ENCODE measurements at places on chromosomes 7 and 10. TPM values are rescaled to one million over a fixed set of nuclear protein-coding genes. Genes with fewer than 3 reads are reported as not detected.

Gene VIPR2
- total RNA-seq, result not detected

Gene PKD2L1
- not detected for total RNA-seq

Gene CRHR2
- not detected for total RNA-seq

Gene AGAP3
- total RNA-seq, result 33.3 TPM

Gene CDC14C
- under 0.01 TPM for total RNA-seq

Gene CYP3A7
- total RNA-seq, result not detected

Gene PRLHR
- not detected for total RNA-seq

Gene PTN
- 61.7 TPM for total RNA-seq

Gene CHAT
- total RNA-seq, result not detected

Gene ING3
- 14.4 TPM for total RNA-seq

DNA sequence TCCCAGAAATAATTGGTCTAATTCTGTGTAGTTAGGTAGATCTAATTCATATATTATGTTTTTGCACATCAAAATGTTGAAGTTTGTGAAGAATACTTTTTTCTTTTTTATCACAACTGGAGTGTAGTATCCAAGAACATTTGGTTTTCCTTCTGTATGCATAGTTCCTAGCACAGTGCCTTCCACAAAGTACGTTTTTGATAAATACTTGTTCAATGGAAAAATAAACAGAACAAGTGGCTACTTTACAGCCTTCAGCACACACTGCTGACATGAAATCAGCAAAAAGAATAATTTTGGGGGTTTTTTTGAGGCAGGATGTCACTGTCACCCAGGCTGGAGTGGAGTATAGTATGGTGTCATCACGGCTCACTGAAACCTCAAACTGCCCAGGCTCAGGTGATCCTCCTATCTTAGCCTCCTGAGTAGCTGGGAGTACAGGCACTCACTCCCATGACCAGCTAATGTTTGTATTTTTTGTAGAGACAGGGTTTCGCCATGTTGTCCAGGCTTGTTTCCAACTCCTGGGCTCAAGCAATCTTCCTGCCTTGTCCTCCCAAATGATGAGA is 27.9 kb downstream of the TARP start:
- no peak for DNase-seq

DNA sequence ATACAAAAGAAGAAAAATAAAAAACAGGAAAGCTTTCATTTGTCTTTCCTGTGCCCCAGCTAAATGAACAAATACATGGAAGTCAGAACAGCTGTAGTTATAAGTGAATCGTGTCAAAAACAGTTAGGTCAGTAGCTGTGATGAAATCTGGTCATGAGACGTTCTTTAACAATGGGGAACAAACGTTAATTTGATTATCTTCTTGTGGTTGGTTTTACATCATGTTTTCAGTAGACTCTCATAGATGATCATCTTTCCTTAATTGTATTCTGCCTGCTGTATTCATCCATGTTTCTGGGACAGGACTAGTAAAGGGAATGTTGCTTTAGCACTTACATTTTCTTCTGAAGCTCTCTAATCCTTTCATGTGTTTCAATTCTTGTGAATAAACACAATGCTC is 97.0 kb downstream of the PCLO start:
- no peak for DNase-seq

GRCh38 chr10:114026189-114027040 is 17.3 kb upstream of the ADRB1 start:
- DNase-seq, result peak; percentile 53

- DNase-seq, result no peak
Measured at GRCh38 chr10:130606001-130606405, 469.8 kb downstream of the GLRX3 start.

DNA sequence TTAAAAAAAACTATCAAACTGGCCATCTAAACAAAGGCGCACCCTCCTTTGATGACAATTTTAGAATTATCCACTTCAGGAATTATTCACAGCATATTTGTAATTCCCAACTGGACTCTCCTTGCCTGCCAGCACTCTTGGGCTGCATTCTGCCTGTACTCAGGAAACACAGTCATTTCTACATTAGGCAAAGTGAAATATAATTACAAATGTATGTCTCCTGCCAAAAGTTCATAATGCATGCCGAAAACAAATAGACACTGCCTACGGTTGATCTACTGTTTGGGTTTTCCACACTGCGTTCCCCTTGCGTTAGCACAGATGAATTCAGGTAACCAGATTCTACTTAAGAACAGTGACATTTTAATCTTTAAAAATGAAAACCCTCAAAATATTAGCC is 1.9 kb downstream of the HGF start:
- peak; percentile 50 for DNase-seq

- DNase-seq, result no peak
Measured at GRCh38 chr7:28800150-28800549, 158.0 kb downstream of the TRIL start.

DNA sequence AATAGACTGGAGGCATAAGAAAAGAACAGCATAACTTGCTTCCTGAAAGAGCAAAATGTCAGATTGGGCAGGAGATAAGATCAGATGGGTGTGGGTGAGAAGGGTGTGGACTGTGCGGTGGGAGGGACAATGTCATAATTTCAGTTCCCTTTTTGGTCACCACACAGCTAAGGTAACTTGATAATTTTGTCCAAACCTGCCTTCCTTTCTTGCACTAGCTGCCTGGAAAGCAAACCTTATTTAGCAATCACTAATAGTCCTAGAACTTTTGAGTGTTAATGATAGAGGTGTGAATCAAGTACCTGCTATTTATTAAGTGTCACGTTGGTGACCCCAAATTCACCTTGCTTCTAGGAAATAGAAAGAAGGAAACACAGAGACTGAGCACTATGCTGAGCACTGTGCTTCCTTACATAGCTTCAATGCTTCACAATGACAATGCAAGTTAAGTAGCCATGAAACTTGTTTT is 72.4 kb upstream of the SP4 start:
- no peak for DNase-seq

- no peak for DNase-seq
Measured at GRCh38 chr7:88540012-88540411, 219.5 kb upstream of the ZNF804B start.

DNA sequence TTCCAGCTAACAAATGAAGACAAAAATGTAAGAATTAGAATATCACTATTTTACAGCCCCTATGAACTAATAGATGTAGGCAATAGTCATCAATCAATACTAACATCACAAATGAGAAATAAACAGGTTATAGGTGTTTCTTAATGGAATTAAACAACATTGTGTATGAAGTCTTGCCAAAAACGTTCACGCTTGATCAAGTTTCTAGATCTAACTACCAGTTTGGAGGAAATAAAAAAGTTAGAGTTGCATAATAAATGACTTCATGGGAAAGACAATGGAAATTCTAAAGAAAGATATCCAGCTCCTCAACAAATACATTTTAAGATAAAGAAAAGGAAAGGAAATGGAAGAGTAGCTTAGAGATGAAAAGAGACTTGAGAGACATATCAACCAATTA is 19.7 kb downstream of the TAC1 start:
- DNase-seq, result no peak

DNA sequence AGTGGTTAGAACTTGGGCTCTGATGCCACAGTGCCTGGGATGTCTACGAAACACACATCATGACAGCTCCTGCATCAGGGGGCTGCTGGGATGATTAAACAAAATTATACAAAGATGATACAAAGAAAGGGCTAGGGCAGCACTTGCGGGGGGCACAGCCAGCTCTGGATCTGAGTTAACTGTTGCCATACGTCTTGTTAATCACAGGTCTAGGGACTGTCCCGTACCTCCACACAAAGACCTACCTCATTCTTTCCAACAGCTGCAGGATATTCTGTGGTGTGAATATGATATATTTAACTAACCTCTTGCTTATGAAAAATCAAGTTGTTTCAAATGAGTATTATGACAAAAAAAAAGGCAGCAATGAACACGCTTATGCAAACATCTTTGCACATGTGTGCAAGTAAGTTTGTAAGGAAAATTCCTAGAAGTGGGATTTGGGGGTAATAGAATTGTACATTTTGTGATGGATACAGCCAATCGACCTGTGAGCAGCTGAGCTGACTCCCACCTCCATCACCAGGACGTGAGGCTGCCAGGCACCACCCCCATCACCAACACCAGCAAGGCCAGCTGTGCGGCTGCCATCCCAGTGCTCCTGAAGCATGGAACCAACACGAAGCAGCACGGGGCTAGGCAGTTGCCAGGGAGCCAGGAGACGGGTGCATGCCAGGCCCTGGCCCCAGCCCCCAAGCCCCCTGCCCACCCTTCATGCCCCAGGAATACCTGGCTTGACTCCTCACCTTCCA is 23.5 kb downstream of the PTPRN2 start:
- DNase-seq, result no peak

DNA sequence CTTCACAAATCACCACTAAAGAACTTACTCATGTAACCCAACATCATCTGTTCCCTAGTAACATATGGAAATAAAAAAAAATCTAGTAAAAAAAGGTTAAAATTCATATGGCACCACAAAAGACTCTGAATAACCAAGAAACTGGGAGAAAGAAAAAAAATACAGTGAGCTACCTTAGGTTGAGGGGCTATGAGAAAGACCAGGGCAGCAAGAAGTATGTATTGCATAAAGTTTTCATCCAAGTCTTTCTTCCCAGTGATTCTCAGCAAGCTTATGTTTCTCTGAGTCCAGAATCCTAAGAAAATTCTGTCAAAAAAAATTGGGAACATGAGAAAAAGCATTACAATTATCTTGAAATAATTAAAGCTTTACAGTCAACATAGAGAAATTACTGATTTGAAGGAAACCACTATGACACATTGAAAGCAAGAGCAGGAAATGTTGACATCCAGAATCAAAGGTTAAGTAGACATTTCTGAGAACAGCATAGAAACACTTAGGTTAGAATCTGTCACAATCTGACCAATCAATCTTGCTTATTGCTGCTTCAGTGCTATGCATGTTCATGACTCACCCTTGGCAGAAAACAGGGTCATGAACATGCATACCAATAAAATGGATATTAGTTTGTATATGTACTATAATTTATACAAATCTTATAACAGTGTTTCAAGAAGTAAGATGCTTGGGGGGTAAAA is 494.0 kb upstream of the POT1 start:
- DNase-seq, result no peak

GRCh38 chr10:71392292-71392691 is 4.4 kb upstream of the CDH23 start:
- DNase-seq, result no peak

DNA sequence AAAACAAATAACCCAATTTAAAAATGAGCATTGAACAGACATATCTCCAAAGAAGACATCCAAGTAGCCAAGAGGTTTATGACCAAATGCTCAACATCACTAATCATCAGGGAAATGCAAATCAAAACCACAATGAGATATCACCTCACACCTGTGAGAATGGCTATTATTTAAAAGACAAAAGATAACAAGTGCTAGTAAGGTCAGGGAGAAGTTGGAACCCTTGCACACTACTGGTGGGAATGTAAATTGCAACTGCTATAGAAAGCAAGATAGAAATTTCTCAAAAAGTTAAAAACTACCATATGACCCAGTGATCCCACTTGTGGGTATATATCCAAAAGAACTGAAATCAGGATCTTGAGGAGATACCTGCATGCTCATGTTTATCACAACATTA is 49.5 kb downstream of the SGMS1 start:
- DNase-seq, result no peak

DNA sequence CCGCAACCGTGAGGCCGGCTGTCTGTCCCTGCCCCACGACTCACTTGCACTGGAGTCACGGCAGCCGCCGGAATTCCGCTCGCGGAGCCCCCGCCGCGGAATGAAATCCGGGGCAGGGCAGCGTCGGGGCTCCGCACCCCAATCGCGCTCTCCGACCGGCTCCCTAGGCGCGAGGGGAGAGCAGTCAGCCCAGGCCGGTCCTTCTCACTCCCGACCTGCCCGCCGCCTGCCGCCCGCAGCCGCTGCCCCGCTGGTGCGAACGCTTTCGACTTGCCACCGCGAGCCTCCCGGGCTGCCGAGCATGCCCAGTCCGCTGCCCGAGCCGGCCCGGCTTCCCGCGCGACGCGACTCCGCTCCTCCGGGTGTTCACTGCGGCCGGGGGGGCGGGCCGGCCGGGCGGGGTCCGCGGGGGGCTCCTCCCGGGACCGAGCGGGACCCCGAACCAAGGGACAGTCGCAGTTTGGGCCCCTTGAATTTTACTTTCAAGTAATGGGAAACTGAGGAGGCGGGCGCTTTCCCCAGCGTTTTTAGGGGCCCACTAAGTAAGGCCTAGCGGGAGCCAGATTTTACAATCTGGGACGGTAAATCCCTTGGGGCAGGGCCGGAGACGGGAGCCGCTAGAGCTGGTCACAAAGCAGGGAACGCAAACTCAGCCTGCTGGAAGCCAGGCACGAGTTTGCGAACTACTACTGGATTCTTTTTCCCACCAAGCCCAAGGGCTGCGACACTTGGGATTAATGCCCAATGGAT is at the start of gene SGMS1:
Gene SGMS1 (minus strand): TSS at position 294 of the 750 bp plus-strand sequence. CDS start 279,842 bp downstream, outside the sequence.
- DNase-seq, result peak; percentile 83

DNA sequence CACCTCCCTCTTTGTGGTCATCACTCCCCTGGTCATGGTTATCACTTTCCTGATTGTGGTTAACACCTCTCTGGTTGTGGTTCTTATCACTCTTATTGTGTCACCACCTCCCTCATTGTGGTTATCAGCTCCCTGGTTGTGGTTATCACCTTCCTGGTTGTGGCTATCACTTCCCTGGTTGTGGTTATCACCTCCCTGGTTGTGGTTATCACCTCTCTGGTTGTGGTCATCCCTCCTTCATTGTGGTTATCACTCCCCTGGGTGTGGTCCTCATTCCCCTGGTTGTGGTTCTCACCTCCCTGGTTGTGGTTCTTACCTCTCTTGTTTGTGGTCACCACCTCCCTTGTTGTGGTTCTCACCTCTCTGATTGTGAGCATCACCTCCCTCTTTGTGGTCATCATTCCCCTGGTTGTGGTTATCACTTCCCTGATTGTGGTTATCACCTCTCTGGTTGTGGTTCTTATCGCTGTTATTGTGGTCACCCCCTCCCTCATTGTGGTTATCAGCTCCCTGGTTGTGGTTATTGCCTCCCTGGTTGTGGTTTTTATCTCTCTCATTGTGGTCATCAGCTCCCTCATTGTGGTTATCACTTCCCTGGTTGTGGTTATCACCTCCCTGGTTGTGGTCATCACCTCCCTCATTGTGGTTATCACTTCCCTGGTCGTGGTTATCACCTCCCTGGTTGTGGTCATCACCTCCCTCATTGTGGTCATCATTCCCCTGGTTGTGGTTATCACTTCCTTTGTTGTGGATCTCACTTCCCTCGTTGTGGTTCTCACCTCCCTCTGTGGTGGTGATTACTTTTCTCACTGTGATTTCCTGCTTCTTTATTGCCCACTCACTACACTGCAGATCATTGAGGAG is 106.7 kb downstream of the GPR26 start:
- DNase-seq, result no peak

DNA sequence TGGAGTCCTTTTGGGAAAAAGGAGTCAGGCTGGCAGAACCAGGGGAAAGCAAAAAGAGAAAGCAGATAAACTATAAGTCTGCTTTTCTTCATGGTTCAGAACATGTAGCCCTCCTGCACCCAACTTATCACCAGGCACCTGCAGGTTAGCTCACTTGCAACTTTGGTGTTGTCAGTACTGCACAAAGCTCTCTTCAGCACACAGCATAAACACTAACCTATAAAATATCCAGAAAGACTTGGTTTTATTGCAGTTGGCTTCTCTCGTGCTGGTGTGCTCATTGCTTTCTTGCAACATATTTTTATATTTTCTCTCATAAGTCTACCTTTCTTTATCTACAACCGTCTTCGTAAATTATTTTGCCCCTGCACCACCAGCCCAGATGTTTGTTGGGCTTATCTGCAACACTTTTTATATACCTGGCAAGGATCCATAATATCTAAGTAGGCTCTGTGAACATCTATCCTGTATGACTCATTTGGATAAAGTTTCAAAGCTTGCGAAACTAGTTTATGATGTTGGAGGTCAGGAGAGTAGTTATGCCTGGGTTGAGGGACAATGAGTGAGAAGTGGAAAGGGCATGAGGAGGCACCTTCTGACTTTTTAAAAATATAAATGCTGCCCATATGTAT is 164.6 kb downstream of the ANKRD30A start:
- DNase-seq, result no peak
